ENCODE measurements at places on chromosomes 4 and X.

GRCh38 chr4:10577508-10578426 is 106.8 kb downstream of the CLNK start:
- no peak for DNase-seq

DNA sequence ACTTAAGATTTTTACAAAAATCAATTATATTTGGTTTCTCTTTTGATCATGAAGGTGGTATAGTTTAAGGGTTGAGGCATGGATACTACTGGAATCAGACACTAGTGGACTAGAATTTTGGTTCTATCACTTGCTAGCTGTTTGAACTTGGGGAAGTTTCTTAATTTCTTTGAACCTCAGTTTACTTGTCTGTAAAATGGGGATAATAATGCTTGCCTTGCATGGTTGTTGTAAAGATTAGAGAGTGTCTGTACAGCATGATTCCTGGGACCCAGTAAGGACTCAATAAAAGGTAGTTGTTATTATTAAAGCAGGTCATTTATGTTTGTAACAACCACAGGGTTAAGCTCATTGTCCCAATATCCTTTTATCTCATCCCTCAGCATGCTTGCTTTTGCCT is 36.0 kb downstream of the TMEM164 start:
- DNase-seq: no peak

DNA sequence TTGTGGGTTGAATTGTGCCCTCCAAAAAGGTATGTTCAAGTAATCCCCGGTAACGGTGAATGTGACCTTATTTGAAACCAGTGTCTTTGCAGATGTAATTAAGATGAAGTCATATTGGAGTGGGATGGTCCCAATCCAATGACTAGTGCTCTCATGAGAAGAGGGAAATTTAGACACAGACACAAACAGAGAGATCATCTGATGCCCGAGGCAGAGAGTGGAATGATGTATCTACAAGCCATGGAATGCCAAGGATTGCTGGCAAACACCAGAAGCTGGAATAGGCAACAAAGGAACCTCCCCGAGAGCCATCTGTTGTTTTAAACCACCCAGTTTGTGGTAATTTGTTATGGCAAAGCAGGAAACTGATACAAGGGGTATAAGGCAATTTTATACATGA is 35.1 kb downstream of the RPS6KA3 start:
- DNase-seq: no peak

DNA sequence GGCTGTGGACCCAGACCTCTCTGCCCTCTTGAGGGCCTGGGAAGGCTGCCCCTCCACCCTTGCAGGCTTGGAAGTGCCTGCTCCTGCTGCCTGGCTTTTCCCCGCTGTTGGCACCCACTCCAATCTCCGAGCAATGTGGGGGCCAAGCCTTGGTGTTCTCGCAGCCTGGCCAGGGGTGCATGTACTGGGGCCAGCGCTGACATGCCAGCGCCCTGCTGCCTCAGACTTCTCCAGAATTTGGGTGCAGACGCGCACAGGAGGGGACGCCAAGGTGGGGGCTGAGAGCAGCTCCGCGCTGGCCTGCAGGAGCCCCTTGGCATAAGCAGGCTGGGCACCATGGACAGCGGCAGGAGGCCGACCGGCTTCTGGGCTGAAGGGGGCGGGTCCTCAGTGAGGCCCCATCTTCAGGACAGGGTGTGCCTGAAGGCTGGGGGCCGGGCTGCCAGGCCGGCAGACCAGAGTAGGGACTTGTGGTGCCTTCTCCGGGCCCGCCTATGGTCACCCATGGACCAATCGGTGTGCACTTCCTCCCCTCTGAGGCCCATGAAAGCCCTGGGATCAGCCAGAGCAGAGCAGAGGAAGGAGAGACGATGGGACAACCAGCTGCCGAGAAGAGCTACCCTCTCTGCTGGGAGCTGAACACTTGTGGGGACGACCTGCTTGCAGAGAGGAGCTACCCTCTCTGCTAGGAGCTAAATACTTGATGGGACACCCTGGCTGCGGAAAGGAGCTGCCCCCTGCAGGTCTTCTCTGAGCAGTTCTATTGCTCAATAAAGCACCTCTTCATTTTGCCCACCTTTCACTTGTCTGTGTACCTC is 118.3 kb downstream of the DNAAF6 start:
- DNase-seq: no peak

GRCh38 chrX:129934461-129934860 is 28.5 kb downstream of the UTP14A start:
- no peak for DNase-seq

DNA sequence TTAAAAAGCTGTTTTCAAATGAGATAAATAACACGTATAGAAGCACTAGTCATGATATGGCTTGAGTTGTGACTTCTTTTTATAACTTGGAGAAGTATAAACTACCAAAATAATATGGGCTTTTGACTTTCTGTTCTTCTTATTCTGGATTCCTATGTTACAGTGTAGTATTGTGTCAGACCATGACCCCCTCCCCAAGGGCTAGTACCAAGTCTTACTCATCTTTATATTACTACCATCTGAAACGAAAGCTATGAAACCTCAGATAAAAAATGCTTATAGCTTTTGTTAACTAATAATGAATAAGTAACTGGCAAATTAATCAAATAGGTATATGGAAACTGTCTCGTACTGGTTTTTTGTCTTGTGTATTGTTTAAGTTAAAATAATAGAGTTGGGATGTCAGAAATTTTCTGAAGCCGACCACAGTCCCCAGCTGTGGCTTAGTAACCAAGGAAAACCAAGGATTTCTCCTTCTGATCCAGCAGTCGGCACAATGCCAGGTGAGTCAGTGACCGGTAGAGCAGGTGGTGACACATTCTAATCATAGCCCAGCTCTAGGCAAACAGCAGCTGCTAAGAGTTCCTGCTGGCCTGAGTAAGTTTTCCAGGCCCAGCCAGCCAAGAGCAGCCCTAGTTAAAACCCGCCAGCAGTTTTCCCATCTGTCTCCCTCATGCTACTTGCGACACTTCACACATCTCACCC is 163.3 kb upstream of the PRDX4 start:
- DNase-seq: peak; percentile 64

- DNase-seq: no peak
Observed at GRCh38 chrX:53089224-53089842, 4.6 kb upstream of the KANTR start.

- no peak for DNase-seq
Observed at GRCh38 chr4:66475596-66475995, 805.3 kb upstream of the EPHA5 start.

DNA sequence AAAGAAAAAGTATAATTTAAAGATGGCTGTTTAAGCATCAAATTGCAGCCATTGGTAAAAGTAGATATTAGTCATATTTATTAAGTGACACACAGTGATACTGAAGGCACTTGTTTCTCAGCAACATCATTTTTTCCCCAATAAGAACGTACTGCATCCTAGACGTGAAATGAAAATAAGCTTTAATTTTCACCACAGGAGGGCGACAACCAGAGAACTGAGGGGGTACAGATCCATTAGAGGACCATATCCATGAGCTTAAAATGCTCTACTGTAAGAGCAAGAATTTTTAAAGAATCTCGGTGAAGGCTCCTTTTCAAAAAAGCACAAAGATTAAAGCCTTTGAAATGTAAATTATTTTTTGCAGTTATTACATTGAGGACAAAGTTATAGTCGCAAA is 33.4 kb downstream of the FRG1 start:
- no peak for DNase-seq

GRCh38 chr4:76657443-76657842 is 222.4 kb downstream of the SHROOM3 start:
- no peak for DNase-seq

GRCh38 chrX:110044346-110045249 is 41.7 kb downstream of the TMEM164 start:
- DNase-seq: no peak

DNA sequence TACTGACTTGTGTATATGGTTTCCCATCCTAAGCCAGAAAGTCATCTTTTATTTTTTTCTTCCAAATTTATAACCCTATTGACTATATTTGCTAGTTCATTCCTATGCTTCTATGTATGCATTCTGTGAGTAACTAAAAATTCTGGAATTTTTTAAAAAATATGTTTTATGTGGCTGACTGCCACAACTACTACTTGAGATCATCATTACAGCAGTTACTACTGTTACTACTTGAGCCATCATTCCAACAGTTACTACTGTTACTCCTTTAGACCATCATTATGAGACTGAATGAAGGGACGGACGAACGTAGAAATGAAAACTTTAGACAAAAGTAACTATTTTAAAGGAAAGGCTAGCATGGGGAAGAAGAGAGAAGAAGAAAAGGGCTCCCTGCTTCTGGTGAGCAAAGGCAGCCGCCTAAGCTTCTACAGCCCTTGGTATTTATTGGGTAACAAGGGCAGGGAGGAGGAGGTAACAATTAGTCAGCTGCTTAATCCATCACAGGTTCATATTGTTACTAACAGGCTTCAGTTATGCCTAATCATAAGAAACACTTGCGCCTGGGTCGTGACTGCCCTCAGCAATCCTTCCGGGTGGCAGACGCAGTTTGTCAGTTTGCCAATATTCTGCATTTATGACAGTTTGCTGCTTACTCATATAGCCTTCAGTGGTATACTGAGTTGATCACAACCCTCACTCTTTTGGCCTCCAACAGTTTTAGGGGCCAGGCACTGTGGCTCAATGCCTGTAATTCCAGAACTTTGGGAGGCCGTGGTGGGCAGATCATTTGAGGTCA is 80.4 kb downstream of the PDLIM5 start:
- no peak for DNase-seq
